Smooth muscle cell of the pulmonary artery (primary cell): ENCODE measurements at places on chromosomes 3 and 15. TPM values are rescaled to one million over a fixed set of nuclear protein-coding genes. Genes with fewer than 3 reads are reported as not detected.

HRH1 gene
- 21.6 and 44.0 TPM in 2 replicates for total RNA-seq

SOX14 gene
- not detected in 2 replicates for total RNA-seq

CHCHD4 gene
- total RNA-seq: 11.0 and 12.9 TPM in 2 replicates

ZNF385D gene
- 1.2 and 8.9 TPM in 2 replicates for total RNA-seq

ROPN1 gene
- total RNA-seq: not detected in 2 replicates

ISY1 gene
- 20.9 and 21.8 TPM in 2 replicates for total RNA-seq

LDHAL6B gene
- total RNA-seq: not detected in 2 replicates

C3orf33 gene
- 1.6 and 2.0 TPM in 2 replicates for total RNA-seq

CAPN7 gene
- total RNA-seq: 49.1 and 49.4 TPM in 2 replicates

C2CD4A gene
- 0.36 and 1.4 TPM in 2 replicates for total RNA-seq

ADGRG7 gene
- total RNA-seq: 0.07 TPM in 1 of 2 replicates, not detected in the other

APBA2 gene
- total RNA-seq: 15.6 and 23.3 TPM in 2 replicates
